ENCODE measurements at places on chromosomes 6 and 20.

DNA sequence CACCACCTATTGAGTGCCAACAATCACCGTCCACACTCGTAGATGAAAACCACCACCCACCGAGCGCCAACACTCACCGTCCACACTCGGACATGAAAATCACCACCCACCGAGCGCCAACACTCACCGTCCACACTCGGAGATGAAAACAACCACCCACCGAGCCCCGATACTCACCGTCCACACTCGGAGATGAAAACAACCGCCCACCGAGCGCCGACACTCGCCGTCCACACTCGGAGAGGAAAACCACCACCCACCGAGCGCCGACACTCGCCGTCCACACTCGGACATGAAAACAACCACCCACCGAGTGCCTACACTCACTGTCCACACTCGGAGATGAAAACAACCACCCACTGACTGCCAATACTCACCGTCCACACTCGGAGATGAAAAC lies 129.3 kb downstream of the IRF4 start:
- DNase-seq = no peak

DNA sequence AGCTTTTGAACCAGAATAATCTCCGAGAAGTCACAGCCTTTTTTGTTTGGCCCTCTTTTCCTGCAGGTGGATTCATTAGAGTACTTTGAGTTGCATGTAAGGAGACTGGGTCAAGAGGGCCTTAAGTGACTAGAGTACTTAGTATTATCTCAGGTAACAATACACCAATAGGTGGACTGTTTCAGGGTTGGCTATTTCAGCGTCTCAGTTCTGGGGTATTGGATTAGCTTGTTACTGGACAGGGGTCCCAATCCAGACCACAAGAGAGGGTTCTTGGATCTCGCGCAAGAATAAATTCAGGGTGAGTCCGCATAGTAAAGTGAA lies 47.3 kb upstream of the SLC9A8 start:
- DNase-seq = no peak

DNA sequence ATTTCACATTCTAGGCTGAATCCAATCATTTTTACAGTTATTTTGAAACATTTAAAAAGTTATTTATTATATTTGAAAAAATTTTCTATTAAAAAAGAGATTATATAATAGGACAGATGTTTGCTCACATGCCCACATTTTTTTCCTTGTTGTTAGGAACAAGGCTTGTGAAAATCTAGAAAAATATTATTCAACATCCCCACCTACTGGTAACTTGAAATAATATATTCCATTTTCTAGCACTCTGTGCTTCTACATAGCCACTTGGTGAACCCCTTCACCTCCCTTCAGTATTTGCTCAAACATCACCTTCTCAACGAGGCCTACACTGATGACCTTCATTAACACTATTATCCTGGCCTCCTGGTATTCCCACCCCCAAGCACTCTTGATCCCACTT lies 18.3 kb upstream of the GPRC6A start:
- DNase-seq = peak; percentile 46

DNA sequence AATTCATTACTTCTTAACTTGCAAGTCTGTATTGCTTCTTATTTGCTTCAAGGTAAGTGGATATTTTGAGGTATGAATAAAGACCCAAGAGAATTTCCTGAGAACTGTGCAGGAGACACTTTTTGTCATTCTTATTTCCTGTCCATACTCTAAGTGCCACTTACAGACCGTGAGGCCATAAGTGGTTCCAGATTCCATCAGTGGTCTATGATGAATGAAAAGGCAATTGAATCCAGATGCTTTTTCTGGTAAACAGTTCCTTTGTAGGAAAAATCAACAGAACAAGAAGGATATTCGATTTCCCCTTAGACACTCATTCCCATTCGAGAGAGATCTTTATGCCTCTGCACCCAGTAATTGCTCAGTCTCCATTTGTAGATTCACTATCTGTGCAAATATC lies 58.3 kb upstream of the PDE10A start:
- DNase-seq = no peak

DNA sequence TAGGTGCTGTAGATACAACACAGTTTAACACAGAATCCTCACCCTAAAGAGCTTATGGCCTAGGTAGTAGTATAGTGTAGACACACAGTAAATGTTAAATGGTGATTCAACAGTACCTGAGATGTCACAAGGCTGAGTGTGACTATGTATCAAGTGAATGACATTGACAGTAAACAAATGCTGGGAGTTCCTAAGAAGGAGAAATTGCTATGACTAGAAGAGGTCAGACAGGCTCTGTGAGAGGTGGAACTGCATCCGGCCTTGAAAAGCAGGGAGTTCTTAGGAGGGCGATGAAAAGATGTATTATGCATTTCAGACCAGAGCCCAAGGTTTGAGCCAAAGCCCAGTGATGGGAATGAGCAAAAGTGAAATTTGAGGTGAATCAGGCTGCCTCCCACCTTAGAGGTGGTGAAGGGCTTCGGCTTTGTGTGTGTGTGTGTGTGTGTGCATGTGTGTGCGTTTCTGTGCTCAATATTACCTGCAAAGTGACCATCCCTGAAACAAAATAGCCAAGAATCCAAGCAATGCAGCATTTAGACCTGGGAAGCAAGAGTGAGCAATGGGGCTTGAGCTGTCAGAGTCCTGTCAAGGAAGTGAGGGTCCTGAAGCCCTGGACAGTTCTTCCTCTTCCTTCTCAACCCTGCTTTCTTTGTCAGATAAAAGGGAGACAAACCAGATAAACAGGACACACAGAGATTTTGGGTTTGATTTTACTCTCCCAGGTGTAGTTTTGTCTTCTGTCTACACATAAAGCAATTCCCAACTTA lies 32.3 kb upstream of the CITED2 start:
- DNase-seq = no peak

DNA sequence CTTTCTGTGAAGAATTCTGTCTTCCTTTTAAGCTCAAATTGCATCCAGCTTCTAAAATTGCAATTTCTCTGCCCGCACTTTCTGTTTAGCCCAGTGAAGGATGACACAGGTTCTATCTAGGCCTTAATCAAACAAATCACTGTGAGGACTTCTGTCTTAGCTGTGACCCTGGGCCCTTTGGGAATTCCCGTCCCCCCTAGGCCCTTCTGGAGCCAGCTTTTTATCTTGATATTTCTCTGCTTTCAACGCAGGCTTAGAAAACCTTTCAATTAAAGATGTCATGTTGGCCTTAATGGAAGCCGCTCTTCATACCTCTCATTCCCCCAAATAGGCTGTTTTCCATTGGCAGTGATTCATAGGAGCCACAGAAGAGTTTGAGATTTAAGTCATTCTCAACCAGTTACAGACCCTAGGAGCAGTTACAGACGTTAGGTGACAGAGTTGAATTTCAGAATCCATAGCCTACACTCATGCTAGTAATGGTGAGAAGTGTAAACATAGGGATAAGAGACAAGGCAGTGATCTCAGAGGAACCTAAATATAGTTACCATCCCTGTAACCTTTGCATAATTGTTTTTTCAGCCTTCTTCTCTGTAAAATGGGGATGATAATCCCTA lies 74.8 kb upstream of the FLRT3 start:
- DNase-seq = no peak

GRCh38 chr20:33209789-33210188 lies 7.4 kb upstream of the BPIFA3 start:
- DNase-seq = no peak

- no peak for DNase-seq
Observed at GRCh38 chr6:41061196-41061726, 8.3 kb downstream of the APOBEC2 start.

GRCh38 chr6:169112483-169113320 lies 140.9 kb downstream of the THBS2 start:
- no peak for DNase-seq

DNA sequence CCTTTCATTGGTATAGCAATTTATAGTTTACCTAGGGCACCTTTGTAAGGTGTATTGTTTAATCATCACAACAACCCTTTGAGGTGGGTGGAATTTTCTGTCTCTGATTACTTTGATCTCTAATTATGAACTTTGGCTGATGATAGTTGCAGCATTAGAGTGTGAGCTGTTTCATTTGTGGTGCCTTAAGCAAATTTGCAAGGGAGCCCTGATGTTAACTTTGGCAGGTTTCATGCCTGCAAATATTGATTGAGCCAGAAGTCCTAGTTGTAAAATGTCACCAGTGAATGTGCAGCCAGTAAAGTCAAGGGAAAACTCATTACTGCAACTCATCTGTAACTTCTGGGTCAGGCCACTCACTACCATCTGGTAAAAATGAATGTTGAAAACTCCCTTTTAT lies 29.8 kb downstream of the CTNNBL1 start:
- no peak for DNase-seq

- no peak for DNase-seq
Observed at GRCh38 chr20:38453941-38454340, 18.7 kb upstream of the RALGAPB start.

DNA sequence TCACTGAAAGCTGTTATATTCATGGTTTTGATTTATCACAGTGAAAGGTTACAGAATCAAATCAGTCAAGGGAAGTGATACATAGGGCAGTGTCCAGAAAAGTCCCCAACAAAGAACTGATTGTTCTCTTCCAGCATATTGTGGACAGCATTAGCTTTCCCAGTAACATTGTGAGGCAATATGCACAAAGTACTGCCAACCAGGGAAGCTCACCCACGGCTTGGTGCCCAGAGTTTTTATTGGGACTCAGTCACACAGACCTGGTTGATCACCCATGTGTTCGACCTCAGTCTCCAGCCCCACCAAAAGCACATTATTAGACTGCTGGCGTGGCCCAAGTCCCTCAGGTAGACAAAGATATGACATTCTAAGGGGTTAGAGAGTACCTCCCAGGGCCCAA lies 76.0 kb downstream of the LCA5 start:
- no peak for DNase-seq

- DNase-seq = no peak
Observed at GRCh38 chr6:169070506-169071176, 183.0 kb downstream of the THBS2 start.

- DNase-seq = no peak
Observed at GRCh38 chr20:51010043-51010365, 12.9 kb downstream of the KCNG1 start.

DNA sequence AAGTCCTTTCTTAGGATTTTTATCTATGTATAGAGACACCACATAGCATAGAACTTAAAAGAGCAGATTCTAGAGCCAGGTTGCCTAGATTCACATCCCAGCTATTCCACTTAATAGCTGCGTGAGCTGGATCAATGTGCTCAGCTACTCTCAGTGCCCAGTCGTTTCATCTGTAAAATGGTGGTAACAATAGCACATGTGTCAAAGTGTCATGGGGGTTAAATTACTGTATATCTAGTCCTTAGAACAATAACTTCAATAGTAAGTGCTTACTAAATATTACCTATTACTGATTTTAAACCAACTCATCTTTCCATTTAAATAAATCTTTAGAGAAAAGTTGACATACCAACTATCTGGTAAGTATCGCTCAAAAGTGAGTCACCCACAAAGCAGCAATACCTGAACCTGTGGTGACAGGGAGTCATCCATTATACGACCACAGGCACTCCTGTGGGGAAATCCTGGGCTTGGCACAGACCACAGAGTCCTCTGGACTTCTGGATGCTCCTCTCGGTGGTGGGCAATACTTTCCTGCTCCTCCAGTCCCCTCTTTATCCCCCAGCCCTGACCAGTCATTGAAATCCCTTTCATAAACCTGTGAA lies 154.8 kb downstream of the PDSS2 start:
- no peak for DNase-seq

GRCh38 chr6:142902636-142903053 lies 42.3 kb downstream of the HIVEP2 start:
- DNase-seq = no peak

DNA sequence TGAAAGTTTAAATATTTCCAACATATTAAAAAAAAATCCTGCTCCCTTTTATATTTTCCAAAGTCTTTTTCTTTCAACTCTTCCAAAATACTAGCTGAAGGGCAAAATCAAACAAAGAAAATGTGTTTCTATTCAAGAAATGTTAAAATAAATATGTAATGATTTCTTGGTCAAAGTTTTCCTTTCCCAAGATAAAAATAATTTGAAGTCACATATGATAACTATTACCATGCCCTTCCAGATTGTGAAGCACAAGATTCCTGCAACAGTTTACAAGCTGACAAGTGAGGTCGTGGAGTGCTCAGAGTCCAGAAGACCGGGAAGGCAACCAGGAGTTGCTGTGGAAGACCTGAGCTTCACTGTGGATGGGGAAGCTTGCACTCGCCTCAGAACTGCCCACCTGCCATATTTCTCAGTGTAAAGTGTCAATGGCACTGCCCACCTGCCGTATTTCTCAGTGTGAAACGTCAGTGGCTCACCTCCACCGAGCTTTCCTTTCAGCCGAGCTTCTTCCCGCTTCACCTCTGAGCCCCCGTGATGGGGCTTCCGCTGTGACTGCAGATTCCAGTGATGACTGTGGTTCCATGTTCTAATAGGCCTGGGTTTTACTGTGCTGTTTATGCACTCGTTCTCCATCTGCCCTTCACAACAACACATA lies 160.5 kb downstream of the THBS2 start:
- no peak for DNase-seq

- no peak for DNase-seq
Observed at GRCh38 chr20:1330075-1330830, 1.3 kb upstream of the SDCBP2 start.

GRCh38 chr6:42745640-42746462 lies at the start of gene TBCC:
Gene TBCC (minus strand): TSS chr6:42746103. CDS start chr6:42746073, 30 bp downstream.
- peak; percentile 99 for DNase-seq

- DNase-seq = no peak
Observed at GRCh38 chr6:167504385-167504961, 179.6 kb downstream of the TTLL2 start.

DNA sequence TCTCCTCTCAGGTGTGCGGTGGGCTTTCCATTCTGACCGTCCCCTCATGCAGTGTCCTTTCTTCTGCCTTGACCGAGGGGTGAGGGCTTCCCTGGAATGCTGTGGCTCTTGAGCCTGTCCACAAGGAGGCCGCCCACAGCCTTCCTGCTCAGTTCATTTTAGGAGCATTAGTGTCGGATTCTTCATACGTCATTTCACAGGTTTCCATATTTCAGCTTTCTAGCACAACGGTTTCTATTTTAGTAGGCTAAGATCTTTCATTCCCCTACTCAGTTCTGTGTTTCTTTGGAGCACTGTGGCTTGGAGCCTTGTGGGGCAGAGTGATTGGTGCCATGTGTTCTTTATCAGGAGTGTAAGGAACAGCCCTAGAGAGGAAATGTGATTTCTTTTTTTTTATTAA lies 5.5 kb downstream of the PPP1R3G start:
- DNase-seq = no peak

DNA sequence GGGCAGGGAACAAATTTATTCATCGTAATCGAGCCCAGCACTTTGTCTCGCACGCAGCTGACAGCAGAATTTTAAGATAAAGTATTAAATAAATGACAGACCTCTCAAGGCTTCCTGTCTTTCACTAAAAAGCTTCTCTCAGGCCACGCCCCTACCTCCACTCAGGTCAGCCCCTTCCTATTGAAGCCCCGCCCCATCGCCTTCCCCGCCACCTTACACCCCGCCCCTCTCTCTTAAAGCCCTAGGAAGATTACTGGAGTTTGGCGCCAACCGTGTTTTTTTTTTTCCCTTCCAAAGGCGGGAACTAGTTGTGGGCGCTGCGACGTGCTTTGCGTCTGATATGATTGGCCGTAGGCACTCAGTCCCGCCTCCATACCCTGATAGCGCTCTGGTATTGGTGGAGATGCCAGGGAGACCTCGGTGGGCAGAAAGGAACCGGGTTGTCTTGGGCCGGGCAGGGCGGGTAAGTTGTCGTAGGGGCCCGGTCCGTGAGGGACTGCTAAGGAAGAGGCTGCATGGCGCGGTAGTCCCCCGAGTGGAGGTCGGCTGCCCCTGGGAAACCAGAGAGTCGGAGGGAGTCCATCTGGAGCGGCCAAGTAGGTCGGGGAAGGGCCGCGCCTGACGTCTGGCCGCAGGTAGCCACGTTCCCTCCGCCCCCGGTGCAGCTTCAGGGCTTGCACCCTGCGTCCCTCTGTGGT lies at the start of gene CASP8AP2:
Gene CASP8AP2, plus strand, starts transcription at position 409 of the 698 bp plus-strand sequence.
- DNase-seq = peak; percentile 99

GRCh38 chr6:90121982-90122381 lies 174.7 kb downstream of the BACH2 start:
- DNase-seq = no peak
